ENCODE measurements at places on chromosomes 2 and 18. TPM values are rescaled to one million over a fixed set of nuclear protein-coding genes. Genes with fewer than 3 reads are reported as not detected.
A peak's percentile ranks its signal among the peaks of the same experiment; 100 is the strongest.

DNA sequence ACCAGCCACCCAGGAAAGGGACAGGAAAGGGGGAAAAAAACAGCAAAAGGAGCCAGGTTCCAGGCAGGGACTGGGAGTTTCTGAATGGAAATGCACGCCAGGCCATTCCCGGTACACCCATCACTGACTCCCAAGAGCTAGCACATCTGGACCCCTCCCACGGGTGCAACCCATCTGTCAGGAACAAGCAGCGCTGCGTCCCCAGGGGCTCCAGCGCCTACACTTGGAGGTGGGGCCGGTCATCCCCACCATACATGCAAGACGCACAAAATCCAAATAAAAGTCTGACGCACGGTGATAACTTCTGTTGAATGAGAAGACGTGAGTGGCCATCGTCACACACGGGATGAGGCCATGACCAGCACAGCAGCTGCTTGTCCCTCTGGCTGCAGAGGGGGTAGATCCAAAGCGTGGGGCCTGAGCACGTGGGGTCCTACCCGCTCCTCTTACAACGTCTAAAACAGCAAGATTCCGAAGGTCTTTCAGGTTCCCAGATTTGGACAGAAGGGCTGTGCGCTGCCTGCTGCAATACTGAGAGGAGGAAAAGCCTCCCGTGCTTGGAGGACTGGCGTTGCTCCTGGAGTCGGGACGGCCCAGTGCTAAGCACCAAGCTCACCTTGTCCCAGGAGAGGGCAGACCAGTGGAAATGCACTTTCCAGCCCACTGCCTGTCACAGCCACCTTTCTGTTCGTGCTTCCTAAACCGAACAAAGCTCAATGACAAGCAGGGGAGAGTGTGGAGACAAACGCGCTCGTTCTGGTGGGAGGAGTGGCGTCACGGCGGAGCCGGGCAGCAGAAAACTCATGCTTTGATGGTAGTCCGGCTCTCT is 68.9 kb downstream of the NDUFA10 start:
- H3K27me3 ChIP-seq, result no peaks in the 10 kb centered on the region
- no peak overlapping the region for H3K4me3 ChIP-seq
- peaks cover 10% of the 10 kb centered on the region for H3K36me3 ChIP-seq
- H3K4me1 ChIP-seq, result no peaks in the 10 kb centered on the region
- DNase-seq, result no peak

- no peaks in the 10 kb centered on the region for H3K36me3 ChIP-seq
- DNase-seq, result peak; percentile 81
- H3K4me3 ChIP-seq, result no peak overlapping the region
- H3K4me1 ChIP-seq, result peaks cover 12% of the 10 kb centered on the region
These were observed 16.7 kb upstream of the WIPF1 start for GRCh38 chr2:174614261-174614660.

- no peak for DNase-seq
- no peaks in the 10 kb centered on the region for H3K36me3 ChIP-seq
- no peak overlapping the region for H3K27ac ChIP-seq
- H3K4me3 ChIP-seq, result no peak overlapping the region
These were observed 169.1 kb upstream of the MC4R start for GRCh38 chr18:60541661-60542060.

IDH1 gene
- 104 TPM for total RNA-seq

DNA sequence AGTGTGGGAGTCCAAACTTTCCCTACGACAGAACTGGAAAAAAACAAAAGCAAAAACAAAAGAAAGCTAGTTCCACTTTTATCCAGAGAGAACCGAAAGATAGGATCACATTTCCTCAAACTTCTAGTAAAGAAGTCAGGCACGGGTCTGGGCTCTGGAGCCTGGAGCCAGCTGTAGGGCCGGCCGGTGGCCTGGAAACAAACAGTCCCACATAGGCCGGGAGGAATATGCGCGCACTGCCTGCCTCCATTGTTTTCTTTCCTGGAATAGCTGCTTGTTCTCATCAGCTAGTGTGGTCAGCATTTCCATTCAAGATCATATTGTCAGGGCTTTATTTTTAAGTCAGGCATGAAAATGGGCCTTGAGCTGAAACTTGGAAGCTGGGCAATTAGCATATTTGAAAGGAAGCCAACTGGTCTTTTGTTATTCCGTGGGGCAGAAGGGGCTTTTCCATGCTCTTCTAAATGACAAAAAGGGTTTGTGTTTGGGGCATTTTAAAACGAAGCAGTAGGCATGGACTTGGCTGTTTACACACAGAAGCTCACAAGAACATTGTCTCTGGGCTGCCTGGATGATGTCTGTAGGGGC is 58.7 kb upstream of the RFX8 start:
- no peak overlapping the region for H3K4me3 ChIP-seq
- H3K27ac ChIP-seq, result no peak overlapping the region
- no peaks in the 10 kb centered on the region for H3K27me3 ChIP-seq
- no peaks in the 10 kb centered on the region for H3K36me3 ChIP-seq

ANKRD29 gene
- total RNA-seq, result 0.18 TPM

GRCh38 chr2:467543-467891 is 179.6 kb upstream of the ALKAL2 start:
- no peak for DNase-seq
- no peaks in the 10 kb centered on the region for H3K36me3 ChIP-seq

GRCh38 chr2:152620208-152620607 is 97.1 kb downstream of the PRPF40A start:
- DNase-seq, result no peak
- no peaks in the 10 kb centered on the region for H3K27me3 ChIP-seq
- no peaks in the 10 kb centered on the region for H3K4me1 ChIP-seq
- H3K27ac ChIP-seq, result no peak overlapping the region

GRCh38 chr2:237643582-237644380 is 16.4 kb downstream of the LRRFIP1 start:
- no peaks in the 10 kb centered on the region for H3K4me1 ChIP-seq
- no peaks in the 10 kb centered on the region for H3K27me3 ChIP-seq
- DNase-seq, result no peak

BOLL gene
- not detected for total RNA-seq

CD226 gene
- 1.1 TPM for total RNA-seq

CDH20 gene
- not detected for total RNA-seq

FBLN7 gene
- total RNA-seq, result under 0.01 TPM

PLGLB2 gene
- 0.72 TPM for total RNA-seq

DNA sequence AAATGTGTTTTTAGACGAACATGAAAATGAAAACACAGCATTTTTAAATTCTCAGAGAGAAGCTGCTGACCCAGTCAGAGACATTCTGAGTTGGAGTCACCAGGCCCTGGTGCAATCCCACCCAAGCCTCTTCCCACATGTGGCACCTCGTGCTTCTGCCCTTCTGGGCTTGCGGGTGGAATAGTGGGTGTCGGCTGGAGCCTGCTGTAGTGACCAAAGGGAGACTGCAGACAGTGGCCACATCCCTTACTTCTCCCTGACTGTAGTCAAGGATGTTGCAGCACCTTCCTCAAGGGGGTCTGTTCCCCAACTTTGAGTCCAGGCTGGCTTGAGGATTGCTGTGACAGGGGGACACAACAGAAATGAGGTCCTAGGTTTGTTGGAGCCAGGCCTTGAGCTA is 104.4 kb upstream of the GLI2 start:
- H3K4me1 ChIP-seq, result peaks cover 5% of the 10 kb centered on the region
- no peak overlapping the region for H3K4me3 ChIP-seq
- no peak overlapping the region for H3K27ac ChIP-seq
- peaks cover 61% of the 10 kb centered on the region for H3K27me3 ChIP-seq
- H3K36me3 ChIP-seq, result no peaks in the 10 kb centered on the region

GRCh38 chr2:54559593-54560145 is 103.5 kb downstream of the SPTBN1 start:
- no peaks in the 10 kb centered on the region for H3K36me3 ChIP-seq
- DNase-seq, result peak; percentile 87
- H3K4me1 ChIP-seq, result peaks cover 21% of the 10 kb centered on the region
- H3K4me3 ChIP-seq, result peak overlapping the region; percentile 59
- H3K27me3 ChIP-seq, result no peaks in the 10 kb centered on the region

GPR45 gene
- not detected for total RNA-seq

GRCh38 chr2:233263045-233263570 is 11.6 kb downstream of the ATG16L1 start:
- no peak overlapping the region for H3K4me3 ChIP-seq
- H3K4me1 ChIP-seq, result peaks cover 2% of the 10 kb centered on the region
- no peaks in the 10 kb centered on the region for H3K27me3 ChIP-seq
- H3K36me3 ChIP-seq, result peaks cover 54% of the 10 kb centered on the region

- H3K36me3 ChIP-seq, result no peaks in the 10 kb centered on the region
- peaks cover 36% of the 10 kb centered on the region for H3K4me1 ChIP-seq
- peak; percentile 55 for DNase-seq
- H3K27me3 ChIP-seq, result no peaks in the 10 kb centered on the region
- H3K4me3 ChIP-seq, result no peak overlapping the region
- H3K27ac ChIP-seq, result peak overlapping the region; percentile 38
These were observed 201.1 kb downstream of the SH3RF3 start for GRCh38 chr2:109330056-109330455.

- peaks cover 17% of the 10 kb centered on the region for H3K4me1 ChIP-seq
- peak overlapping the region; percentile 54 for H3K27ac ChIP-seq
- H3K27me3 ChIP-seq, result no peaks in the 10 kb centered on the region
- peak; percentile 31 for DNase-seq
- H3K4me3 ChIP-seq, result peak overlapping the region; percentile 20
- H3K36me3 ChIP-seq, result no peaks in the 10 kb centered on the region
These were observed 37.8 kb downstream of the PCBP1 start for GRCh38 chr2:70124983-70125480.

SLC5A7 gene
- not detected for total RNA-seq

DNA sequence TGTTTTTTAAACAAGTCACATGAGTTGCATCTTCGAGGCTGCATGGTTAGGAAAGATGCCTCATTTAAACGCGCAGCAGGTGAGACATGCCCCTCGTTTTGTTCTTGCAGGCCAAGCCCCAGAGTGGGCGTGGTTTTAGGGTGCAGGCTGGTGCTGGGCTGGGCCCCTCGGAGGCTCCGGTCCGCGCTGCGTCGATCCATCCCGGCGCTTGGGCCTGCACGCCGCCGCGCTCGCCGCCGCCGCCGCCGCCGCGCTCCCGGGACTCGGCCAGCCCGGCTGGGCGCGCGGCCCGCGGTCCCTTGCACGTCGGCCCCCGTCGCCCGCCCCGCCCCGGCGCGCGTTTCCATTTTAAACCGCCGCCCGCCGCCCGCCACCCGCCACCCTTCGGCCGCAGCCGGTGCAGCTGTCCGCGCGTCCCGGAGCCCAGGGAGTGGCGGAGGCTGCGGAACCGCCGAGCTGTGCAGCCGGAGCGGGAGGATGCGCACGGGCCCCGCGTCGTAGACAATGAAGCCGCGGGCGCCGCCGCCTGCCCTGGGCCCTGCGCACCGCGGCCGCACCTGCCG is 175.5 kb downstream of the AGAP1 start:
- peaks cover 13% of the 10 kb centered on the region for H3K4me1 ChIP-seq
- H3K4me3 ChIP-seq, result peak overlapping the region; percentile 80
- no peaks in the 10 kb centered on the region for H3K27me3 ChIP-seq
- no peaks in the 10 kb centered on the region for H3K36me3 ChIP-seq
- DNase-seq, result peak; percentile 58

- no peaks in the 10 kb centered on the region for H3K27me3 ChIP-seq
- no peak overlapping the region for H3K4me3 ChIP-seq
- no peaks in the 10 kb centered on the region for H3K4me1 ChIP-seq
- peak; percentile 38 for DNase-seq
- H3K36me3 ChIP-seq, result no peaks in the 10 kb centered on the region
These were observed 121.9 kb upstream of the MYT1L start for GRCh38 chr2:2452961-2453360.

IL1RL1 gene
- under 0.01 TPM for total RNA-seq

DNA sequence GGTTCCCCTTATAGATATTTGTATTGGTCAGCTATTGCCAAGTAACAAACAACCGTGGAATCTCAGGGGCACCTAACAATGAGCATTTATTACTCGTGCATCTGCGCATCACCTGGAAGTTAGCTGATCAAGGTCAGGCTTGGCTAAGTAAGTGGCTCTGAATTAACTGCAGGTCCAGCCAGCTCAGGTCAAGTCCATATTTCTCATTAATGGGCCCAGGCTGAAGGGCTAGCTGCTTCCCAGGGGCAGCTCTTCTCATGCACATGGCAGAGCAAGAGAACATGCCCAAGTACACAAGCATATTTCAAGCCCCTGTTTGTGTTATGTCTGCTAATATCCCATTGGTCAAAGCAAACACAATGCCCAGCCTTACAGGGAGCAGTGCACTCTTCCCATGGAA is 7.8 kb upstream of the DGUOK start:
- no peak overlapping the region for H3K4me3 ChIP-seq
- H3K4me1 ChIP-seq, result no peaks in the 10 kb centered on the region
- H3K36me3 ChIP-seq, result peaks cover 51% of the 10 kb centered on the region
- H3K27me3 ChIP-seq, result no peaks in the 10 kb centered on the region
- DNase-seq, result no peak

DNA sequence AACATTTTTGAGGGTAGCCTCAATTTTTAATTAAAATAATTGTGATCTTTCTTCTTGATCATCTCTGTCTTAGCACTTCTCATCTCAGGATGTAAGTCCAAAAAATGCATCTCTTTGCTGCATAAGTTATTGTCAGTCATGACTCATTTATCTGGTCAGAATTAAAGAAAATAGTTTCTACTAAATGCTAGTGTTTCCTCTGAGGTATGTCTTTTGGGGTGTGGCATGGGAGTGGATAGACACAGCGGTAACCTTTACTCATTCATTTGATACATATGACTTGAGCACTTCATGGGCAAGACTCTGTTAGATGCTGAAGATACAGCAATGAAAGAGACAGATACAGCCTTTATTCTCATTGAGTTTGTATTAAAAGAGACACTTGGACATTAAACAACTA is 284.7 kb downstream of the IRS1 start:
- H3K4me3 ChIP-seq, result no peak overlapping the region
- no peaks in the 10 kb centered on the region for H3K27me3 ChIP-seq
- peak; percentile 40 for DNase-seq
- H3K36me3 ChIP-seq, result no peaks in the 10 kb centered on the region

DNA sequence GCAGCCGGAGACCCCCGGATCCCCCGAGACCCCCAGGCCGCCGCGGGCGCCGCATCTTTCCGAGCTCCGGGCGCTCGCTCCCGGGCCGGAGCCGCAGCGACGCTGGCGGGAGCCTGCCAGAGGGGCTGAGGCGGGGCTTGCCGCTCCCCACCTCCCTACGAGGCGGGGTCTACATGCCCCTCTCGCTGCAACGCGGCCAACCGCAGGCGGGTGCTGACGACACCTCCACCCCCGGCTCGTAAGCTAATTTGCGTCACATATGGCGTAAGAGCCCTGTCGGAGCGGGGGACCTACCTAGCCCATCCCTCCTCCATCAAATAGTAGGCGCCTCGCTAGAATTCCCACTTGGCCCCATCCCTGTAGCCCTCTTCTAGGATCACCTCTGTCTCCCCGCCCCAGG is at the start of gene PTPRN:
Gene PTPRN, minus strand, starts transcription at position 124 of the 400 bp plus-strand sequence. Its CDS starts 69 bp downstream, at position 55.
- no peaks in the 10 kb centered on the region for H3K36me3 ChIP-seq
- H3K4me1 ChIP-seq, result peaks cover 6% of the 10 kb centered on the region
- H3K27ac ChIP-seq, result peak within 1 kb of the TSS; percentile 32
- no peaks in the 10 kb centered on the region for H3K27me3 ChIP-seq

GRCh38 chr2:217842017-217842416 is 160.8 kb downstream of the TNS1 start:
- peaks cover 37% of the 10 kb centered on the region for H3K36me3 ChIP-seq
- DNase-seq, result no peak
- no peak overlapping the region for H3K4me3 ChIP-seq

GRCh38 chr2:74226648-74227213 is 28.3 kb downstream of the MTHFD2 start:
- no peak overlapping the region for H3K27ac ChIP-seq
- H3K4me3 ChIP-seq, result no peak overlapping the region
- peaks cover 2% of the 10 kb centered on the region for H3K4me1 ChIP-seq
- H3K27me3 ChIP-seq, result peaks cover 8% of the 10 kb centered on the region

GRCh38 chr2:126880324-126880723 is 18.4 kb upstream of the TEX51 start:
- no peak overlapping the region for H3K4me3 ChIP-seq
- no peaks in the 10 kb centered on the region for H3K4me1 ChIP-seq
- DNase-seq, result no peak
- H3K27me3 ChIP-seq, result peaks cover 1% of the 10 kb centered on the region
- no peaks in the 10 kb centered on the region for H3K36me3 ChIP-seq
